ENCODE measurements at places on chromosomes 1 and 21.

DNA sequence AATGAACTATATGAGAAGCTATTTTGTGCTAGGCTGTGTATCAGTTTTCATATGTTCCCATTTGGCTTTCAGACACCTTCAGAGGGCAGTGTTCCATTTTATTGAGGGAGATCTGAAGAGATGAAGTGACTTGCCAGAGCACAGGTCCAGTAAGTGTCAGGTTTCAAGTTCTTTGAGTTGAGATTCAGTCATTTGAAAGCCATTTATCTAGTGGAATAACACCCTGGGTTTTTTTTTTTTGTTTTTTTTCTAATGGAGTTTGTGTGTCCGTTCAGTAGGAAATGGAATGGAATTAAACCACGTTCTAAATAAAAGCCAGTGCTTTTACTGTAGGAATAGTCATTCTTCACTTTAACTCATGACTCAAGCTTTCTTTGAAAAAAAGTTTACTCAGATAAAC lies 652.9 kb upstream of the USP24 start:
- no peak for DNase-seq

DNA sequence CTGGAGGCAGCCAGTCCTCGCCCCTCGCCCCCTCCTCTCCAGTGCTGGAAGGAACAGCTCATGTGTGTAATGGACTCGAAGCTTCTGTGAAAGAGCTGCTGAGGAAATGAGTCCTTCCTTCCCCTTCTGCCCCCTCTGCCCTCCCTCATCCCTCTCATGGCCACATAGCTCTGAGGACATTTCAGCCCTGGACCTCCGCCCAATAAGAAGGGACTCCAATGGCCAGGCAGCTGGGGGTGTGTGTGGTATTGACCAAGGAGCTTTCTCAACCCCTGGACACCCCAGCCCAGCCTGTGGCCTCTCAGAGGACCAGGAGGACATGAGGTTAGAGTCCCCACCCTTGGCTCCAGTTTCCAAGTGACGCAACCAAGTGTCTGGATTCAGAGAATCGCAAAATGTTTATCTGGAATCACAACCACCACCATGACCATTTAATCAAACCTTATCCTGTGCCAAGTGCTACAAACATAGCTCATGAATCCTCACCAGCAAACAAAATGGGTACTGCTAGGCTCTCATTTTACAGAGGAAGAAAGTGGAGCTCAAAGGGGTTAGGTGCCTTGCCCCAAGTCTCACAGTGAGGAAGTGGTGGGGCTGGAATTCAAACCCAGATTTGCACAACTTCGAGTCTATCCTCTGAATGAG lies 47.8 kb upstream of the ECE1 start:
- DNase-seq: no peak

GRCh38 chr1:18149027-18149641 lies 41.5 kb downstream of the IGSF21 start:
- no peak for DNase-seq

- no peak for DNase-seq
Measured at GRCh38 chr1:14296795-14297194, 301.7 kb upstream of the KAZN start.

DNA sequence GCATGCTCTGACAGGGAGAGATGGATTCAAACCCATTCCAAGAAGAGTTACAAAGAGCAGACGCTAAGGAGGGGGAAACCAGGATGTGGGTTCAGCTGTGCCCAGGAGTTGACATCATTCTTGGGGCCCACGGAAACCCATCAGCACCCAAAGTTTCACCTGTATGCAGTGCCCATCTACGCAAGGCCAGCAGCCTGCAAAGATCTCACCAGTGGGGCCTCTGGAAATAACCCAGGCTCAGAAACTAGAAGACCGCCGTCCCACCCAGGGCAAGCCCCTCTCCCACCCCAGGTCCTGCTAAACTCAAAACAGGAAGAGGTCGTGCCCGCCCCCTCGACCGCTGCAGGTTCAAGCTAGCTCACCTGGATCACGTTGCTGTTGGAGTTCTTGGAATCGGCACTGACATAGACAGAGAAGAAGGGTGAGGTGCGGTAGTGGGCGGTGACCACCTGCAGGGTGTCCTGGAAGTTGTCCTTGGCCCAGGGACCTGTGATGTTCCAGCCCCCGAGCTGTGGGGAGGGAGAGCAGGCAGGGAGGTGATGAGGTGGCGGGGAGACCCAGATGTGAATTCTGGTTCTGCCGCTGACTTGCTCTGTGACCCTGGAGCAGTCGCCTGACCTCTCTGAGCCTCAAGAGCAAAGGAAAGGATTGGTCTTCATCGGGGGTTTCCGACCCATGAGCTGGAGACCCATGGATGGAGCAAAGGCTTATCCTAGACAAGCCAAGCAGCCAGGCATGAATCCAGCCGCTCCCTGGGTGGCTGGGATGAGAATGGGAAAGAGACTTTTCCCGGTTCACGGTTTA lies 31.7 kb downstream of the ECE1 start:
- DNase-seq: peak; percentile 48

- no peak for DNase-seq
Measured at GRCh38 chr1:14435368-14436023, 163.0 kb upstream of the KAZN start.

DNA sequence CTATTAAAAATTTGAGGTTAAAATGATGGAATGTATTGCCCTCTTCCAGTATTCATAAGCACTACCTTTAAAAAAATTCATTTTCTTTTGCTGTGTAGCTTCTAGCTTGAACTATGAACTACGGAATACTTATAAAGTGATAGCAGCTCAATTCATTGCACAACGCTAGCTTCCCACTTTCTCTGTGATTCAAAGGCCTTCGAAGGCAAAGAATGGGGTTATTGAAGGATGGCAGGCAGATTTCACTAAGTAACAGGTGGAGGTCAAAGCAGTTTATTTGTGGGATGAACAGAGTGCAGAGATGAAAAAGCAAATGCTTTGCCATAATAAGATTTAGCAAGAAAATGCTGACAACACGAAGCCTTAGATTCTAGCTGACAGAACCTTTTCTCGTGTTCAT lies 290.6 kb downstream of the NFIA start:
- no peak for DNase-seq

- DNase-seq: no peak
Measured at GRCh38 chr1:15132965-15133364, 20.6 kb upstream of the TMEM51 start.

DNA sequence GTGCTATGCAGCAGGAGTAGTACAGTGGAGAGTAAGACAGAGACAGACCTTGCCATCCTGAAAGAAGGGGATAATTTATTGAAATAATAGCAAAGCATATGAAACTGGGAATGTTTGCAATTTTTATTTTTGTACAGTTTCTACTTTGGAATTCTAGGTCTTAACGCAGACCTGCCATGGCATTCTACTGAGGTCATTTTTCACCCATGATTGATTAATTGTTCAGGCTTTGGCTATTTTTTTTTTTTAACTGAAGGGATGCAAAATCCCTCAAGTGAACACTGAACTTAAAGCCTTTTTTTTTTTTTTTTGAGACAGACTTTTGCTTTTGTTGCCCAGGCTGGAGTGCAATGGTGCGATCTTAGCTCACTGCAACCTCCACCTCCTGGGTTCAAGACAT lies 27.1 kb downstream of the MTF2 start:
- no peak for DNase-seq

- peak; percentile 88 for DNase-seq
Measured at GRCh38 chr1:11650331-11650991, 3.8 kb downstream of the FBXO2 start.

- no peak for DNase-seq
Measured at GRCh38 chr1:110478886-110479285, 27.9 kb downstream of the PROK1 start.

GRCh38 chr21:34986561-34987500 lies 62.3 kb downstream of the RUNX1 start:
- peak; percentile 70 for DNase-seq

DNA sequence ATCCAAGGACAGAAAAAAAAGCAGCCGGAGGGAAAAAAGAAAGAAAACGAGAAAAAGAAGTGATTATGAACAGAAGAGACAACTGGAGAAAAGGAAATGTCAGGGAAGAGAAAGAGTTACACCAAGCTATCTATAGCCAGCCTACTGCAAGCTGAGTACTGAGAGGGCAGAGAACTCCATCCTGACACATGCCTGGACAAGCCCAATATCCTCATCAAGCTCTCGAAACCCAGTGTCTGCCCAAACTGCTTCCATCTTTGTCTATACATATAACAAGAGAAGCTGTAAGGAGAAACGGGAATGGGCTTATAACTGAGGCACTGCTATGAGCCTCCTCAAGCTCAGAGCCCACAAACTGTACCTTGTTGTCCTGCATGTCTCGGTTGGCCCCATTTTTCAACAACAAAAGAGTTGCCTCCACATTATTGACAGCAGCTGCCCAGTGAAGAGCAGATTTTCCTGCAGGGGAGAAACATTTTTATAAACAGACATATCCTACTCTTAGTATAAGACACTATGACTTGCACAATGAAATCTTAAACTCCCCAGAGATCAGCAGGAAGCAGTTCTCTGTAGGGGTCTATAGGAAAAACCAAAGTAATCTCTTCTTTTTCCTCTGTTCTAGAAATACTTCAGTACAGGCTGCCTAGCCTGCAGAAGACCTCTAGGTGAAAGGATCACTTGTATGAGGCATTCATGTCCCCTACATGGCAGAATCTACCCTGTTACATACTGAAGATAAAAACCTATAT lies 21.2 kb upstream of the ADAM30 start:
- no peak for DNase-seq

- DNase-seq: no peak
Measured at GRCh38 chr1:119565131-119565772, 58.2 kb downstream of the HSD3B1 start.

- no peak for DNase-seq
Measured at GRCh38 chr1:119739150-119739549, 27.4 kb downstream of the PHGDH start.

DNA sequence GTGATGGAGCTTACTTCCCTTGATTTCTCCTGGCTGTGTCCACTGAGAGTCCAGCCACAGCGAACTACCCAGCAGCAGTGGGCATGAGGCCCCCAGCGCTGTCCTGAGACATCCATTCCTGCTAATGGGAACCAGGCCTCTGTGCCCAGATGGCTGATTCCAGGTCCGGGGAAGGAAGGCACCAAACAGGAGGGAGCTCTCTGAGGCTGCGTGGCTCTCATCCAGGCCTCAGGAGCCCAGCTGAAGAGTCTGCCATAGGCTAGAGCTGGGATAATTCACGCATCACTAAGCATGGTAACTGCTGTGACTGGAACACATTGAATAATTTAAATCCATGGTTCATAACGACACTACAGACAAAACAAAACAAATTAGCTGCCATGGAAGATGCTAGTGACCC lies 24.7 kb upstream of the LRRC47 start:
- DNase-seq: no peak

GRCh38 chr1:153389401-153389800 lies 1.5 kb downstream of the S100A8 start:
- no peak for DNase-seq

GRCh38 chr1:163142152-163142551 lies 60.6 kb downstream of the RGS5 start:
- no peak for DNase-seq

GRCh38 chr1:55931081-55931940 lies 648.1 kb downstream of the PLPP3 start:
- DNase-seq: no peak
